ENCODE measurements at places on chromosomes 5 and 9. TPM values are rescaled to one million over a fixed set of nuclear protein-coding genes. Genes with fewer than 3 reads are reported as not detected.

The SLC28A3 gene
- total RNA-seq, result 0.16 TPM

The ADAMTSL2 gene
- total RNA-seq, result not detected

The WDR41 gene
- 380 TPM for total RNA-seq

The C9orf153 gene
- 0.45 TPM for total RNA-seq

Data from fibroblast of the aortic adventitia (primary cell).